NCI-H446 treated with DMSO at 0.1 percent for 48 hours (cell line): ENCODE measurements at places on chromosomes 3 and 15.
A peak's percentile ranks its signal among the peaks of the same experiment; 100 is the strongest.

DNA sequence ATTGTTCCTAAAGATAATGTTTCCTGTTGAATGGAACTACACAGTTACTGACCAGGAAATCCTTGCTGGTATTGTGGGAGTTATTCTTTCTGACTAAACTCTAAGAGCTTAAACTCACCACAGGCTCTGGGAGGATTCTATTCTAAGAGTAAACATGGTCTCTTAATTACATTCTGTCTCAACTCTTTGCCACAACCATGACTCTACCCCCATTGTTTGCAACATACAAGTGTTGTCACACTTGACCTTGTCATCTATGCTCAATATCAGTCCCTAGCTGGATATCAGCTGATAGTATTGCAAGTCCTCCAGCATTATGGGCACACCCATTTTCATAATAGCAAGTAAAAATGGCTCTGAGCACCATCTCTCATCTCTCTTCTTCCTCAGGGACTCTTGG is 29.6 kb upstream of the SECISBP2L start:
- no peak for DNase-seq

DNA sequence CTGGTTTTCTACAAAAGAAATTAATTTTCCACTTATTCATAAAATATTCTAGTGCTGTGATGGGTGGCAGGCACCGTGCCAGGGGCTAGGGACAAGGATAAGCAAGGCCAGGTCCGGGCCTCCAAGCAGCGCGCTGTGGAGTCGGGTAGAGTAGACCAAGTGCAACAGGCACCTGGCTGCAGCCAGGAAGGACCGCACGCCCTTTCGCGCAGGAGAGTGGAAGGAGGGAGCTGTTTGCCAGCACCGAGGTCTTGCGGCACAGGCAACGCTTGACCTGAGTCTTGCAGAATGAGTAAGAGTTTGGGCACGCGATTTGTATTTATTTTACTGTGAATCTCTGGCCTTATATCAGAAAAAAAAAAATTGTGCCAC is at the start of gene CASR:
Gene CASR, plus strand, starts transcription at position 148 of the 372 bp plus-strand sequence. CDS start 70,522 bp downstream, outside the sequence.
- no peak for DNase-seq

DNA sequence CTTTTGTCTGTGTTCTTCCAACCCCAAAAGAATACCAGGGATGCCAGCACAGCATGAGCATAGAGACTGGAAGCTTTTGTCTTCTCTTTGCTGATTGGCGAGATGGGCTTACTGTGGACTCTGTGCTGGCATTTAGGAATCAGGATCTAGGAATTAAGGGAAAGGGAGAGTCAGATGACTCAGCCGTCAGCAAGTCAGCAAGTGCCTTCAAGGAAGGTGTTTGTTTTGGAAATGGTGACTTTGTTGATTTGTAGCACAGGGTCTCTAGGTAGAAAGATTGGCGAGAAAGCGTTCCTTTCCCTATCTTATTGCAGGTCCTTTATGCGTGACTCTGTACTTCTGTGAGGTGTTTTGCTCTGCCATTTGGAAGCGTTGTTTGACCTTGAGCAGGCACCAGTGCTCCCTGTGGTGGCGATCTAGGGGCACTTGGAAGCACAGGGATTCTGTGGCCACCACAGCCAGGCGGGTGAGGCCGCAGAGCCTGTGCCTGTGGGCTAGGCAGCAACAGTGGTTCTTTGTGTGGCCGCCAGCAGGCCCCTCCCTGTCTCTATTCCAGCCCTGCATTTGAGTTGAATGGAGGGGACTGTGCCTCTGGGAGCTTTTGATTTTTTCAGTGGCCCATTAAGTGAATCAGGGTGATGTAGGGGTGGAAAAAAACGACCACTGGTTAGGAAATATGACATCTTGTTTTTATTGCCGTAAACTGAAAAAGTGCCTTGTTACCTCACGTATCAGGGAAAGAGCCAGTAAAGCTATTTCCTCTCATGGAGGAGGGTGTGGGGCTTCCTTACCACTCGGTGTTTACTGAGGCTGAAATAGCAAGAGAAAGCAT is 19.0 kb downstream of the FAN1 start:
- no peak for DNase-seq

DNA sequence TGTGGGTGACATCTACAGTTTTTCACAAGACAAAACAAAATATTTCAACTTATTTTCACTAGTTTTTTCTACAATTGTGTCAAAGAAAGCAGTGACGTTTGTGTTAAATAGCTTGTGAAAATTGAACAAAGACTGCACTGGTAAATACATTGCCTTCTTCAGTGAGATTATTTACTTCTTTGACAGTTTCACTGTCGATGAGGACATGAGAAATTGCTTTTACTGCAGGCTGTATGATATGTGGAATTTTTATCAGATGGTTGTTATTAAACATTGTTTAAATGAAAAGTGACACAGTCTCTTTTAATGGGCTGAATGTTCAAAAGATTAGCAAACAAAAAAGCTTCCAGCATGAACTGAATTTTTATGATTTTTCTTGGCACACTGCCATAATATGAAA is 773.9 kb upstream of the CADM2 start:
- DNase-seq, result no peak

DNA sequence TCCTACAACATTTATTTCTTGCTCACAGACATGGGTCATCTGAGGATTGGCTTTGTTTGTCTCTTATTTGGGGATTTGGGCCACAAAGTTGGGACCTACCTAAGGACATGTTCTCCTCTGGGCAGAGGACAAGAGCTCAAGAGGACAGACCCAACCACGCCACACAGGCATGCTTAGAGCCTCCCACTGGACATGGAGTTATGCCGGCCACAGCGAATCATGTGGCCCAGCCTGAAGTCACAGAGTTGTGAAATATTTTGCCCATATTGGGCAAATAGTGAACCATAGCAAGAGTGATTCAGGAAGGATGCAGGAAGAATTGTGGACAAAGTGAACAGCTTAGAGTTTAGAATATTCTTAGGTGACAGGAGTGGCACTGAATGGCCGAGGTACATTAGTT is 9.9 kb downstream of the TRAK1 start:
- DNase-seq, result no peak

- DNase-seq, result no peak
These were observed 119.8 kb upstream of the ALDH1A3 start for GRCh38 chr15:100759698-100760356.

GRCh38 chr15:23038726-23039142 is 635 bp downstream of the TUBGCP5 start:
- DNase-seq, result peak; percentile 19
